ENCODE measurements at places on chromosomes 7 and 10.
A peak's percentile ranks its signal among the peaks of the same experiment; 100 is the strongest.

- DNase-seq, result peak; percentile 63
Observed at GRCh38 chr7:36048902-36049240, 104.2 kb upstream of the EEPD1 start.

DNA sequence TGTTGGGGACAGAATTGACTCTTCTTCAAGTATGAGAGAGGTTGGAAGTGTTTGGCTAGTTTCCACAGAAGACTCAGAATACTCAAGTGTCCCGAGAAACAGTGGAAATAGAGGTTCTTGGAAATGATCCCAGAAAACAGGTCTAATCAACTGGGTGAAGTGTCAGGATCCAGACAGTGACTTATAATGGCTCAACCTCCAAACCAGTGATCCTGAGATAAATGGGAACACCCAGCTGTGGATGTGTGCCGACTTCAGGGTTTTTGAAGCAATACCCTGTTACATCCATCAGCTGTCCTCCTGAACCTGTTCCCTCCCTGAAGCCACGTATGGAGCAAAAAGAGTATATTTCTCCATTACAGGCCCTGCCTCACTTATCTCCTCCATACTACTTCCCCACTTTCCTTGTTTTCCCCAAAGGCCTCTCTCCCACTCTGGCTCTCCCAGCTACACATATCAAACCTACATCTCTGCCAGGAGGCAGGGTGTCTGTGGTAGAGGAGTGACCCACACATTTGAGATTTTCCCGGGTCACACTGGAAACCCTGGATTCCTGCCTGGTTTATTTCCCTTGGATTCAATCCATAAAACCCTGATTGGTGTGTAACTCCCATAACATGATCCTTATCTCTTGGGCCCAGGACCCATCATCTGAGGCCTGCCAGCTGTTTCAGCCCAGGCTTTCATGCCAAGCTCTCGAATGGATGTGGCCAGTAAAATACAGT lies 17.6 kb upstream of the ELOVL3 start:
- peak; percentile 42 for DNase-seq

GRCh38 chr10:26479766-26480492 lies 41.8 kb downstream of the APBB1IP start:
- no peak for DNase-seq

- no peak for DNase-seq
Observed at GRCh38 chr7:79011921-79012320, 441.5 kb downstream of the MAGI2 start.

GRCh38 chr10:19817231-19817933 lies 1.1 kb downstream of the PLXDC2 start:
- no peak for DNase-seq
